ENCODE measurements at places on chromosomes 13 and 19.

- DNase-seq = no peak
These were observed 63.0 kb upstream of the ZDHHC20 start for GRCh38 chr13:21522130-21522529.

GRCh38 chr13:31468114-31468902, 268.5 kb downstream of the B3GLCT start:
- no peak for DNase-seq

GRCh38 chr13:95457294-95457693, 95.2 kb upstream of the CLDN10 start:
- no peak for DNase-seq

GRCh38 chr13:40940841-40941240, 78.3 kb downstream of the ELF1 start:
- no peak for DNase-seq

- DNase-seq = no peak
These were observed 4.5 kb upstream of the EPSTI1 start for GRCh38 chr13:42996584-42996983.

DNA sequence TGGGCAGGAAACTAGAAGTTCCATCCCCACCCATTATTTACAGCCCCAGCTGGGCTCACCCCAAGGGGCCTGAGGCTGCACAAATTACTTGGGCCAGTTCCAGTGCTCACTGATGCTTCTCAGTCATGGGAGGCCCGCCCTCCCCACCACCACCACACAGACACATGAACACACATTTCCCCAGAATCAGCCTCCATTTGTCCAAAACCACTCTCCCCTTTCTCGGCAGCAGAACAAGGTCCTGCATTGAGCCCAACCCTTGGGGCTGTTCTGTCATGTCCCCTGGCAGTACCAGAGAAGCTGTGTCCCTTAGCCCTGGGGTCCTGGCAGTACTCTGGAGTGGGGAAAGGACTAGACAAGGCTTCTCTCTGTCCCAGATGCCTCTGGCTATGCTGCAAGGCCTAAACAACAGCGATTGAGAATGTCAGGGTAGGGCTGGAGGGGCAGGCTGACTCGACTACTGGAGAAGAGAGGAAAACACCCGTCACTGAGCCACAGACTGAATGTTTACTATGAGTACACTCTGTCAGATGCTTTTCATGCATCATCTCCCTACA, 21.8 kb downstream of the SAMD4B start:
- DNase-seq = no peak

- DNase-seq = no peak
These were observed 211.3 kb downstream of the RBM26 start for GRCh38 chr13:79194727-79195126.

GRCh38 chr13:113029487-113030258, 60.7 kb downstream of the MCF2L start:
- DNase-seq = peak; percentile 10

GRCh38 chr13:93788456-93788855, 561.8 kb downstream of the GPC6 start:
- DNase-seq = no peak

DNA sequence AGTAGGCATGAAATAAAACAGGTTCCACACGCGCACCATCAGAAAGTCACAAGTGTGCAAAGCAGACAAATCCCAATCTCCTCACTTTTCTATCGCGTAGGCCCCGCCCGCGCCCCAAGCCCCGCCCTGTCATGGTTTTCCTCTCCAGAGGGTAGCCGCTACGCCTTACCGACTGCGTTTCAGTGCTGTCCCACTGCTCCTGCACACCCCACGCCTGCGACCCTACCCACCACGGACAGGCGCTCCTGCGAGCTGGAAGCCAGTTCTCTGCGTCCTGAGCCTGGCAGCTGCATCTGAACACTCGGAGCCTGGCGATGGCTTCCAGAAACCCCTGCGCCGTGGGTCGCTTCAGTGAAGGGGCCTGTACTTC, 379 bp upstream of the ZNF470 start:
- DNase-seq = peak; percentile 23

GRCh38 chr13:74132152-74132775, 1.9 kb downstream of the KLF12 start:
- peak; percentile 24 for DNase-seq

GRCh38 chr19:30049226-30049625, 107.2 kb downstream of the URI1 start:
- no peak for DNase-seq

GRCh38 chr19:1066748-1067340, at the start of gene ARHGAP45:
ARHGAP45 (plus strand) TSS chr19:1067167; CDS start chr19:1067406, 239 bp downstream.
- DNase-seq = peak; percentile 80

DNA sequence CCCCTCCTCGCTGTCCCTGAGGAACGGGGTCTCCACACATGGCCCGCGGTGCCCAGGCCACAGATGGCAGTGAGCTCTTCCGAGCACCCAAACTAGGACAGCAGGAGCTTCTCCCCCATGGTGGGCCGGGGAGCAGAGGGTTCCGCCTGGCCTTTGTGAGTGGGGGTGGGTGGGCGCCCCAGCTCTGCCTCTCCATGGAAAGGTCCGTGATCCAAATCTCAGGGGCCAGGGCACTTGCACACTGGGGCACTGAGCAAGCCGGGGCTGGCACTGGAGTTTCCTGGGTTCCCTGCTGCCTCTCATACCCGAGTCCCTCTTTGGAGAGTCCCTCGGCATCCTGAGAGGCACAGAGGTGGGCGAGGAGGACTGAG, 2.2 kb upstream of the DIRAS1 start:
- no peak for DNase-seq

GRCh38 chr19:45376045-45376724, 5.8 kb upstream of the ERCC2 start:
- no peak for DNase-seq

- DNase-seq = no peak
These were observed 53.0 kb upstream of the TPM4 start for GRCh38 chr19:16023146-16023915.
